ENCODE measurements at places on chromosomes 7 and 10.

GRCh38 chr7:99473315-99473596, 566 bp downstream of the ZNF789 start:
- peak; percentile 78 for DNase-seq

- no peak for DNase-seq
These were observed 101.4 kb downstream of the GPAM start for GRCh38 chr10:112082120-112082519.

- no peak for DNase-seq
These were observed 81.7 kb upstream of the EFCAB10 start for GRCh38 chr7:105662998-105663397.

- no peak for DNase-seq
These were observed 546.7 kb upstream of the LRRN3 start for GRCh38 chr7:110544194-110544593.

GRCh38 chr7:95365151-95365550, 31.0 kb downstream of the PON3 start:
- DNase-seq, result no peak
